PC-9 (cell line): ENCODE measurements at places on chromosomes 12 and 14. TPM values are rescaled to one million over a fixed set of nuclear protein-coding genes. Genes with fewer than 3 reads are reported as not detected.

The SMOC1 gene
- not detected in 2 replicates for total RNA-seq

The RD3L gene
- total RNA-seq: not detected in 2 replicates

The RNASE9 gene
- not detected in 2 replicates for total RNA-seq

The KLRC3 gene
- total RNA-seq: not detected in 2 replicates

The PAPLN gene
- total RNA-seq: 0.15 TPM in 1 of 2 replicates, not detected in the other

The FOXN4 gene
- not detected in 2 replicates for total RNA-seq

The LETMD1 gene
- 81.9 and 87.4 TPM in 2 replicates for total RNA-seq

DNA sequence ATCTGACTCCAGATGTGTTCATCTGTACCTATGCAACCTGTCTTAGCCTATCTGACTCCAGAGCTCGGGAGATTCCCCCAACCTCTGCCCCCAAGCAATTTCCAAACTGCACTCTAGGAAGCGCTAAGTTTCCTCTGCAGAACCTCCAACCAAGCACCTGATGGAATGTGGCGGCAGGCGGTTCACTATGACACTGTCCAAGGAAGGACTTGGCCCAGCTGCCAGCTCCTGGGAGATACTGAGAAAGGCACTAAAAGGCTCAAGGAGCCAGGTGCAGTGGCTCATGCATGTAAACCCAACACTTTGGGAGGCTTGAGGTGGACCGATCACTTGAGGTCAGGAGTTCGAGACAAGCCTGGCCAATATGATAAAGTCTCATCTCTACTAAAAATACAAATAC, 244.0 kb downstream of the BCL11B start:
- DNase-seq: no peak

- DNase-seq: no peak
These were observed 34.2 kb upstream of the RNASE1 start for GRCh38 chr14:20836668-20837338.

GRCh38 chr14:104464907-104465306, 114.7 kb upstream of the C14orf180 start:
- DNase-seq: no peak

- no peak for DNase-seq
These were observed 202.8 kb upstream of the DIO3 start for GRCh38 chr14:101358320-101359125.

DNA sequence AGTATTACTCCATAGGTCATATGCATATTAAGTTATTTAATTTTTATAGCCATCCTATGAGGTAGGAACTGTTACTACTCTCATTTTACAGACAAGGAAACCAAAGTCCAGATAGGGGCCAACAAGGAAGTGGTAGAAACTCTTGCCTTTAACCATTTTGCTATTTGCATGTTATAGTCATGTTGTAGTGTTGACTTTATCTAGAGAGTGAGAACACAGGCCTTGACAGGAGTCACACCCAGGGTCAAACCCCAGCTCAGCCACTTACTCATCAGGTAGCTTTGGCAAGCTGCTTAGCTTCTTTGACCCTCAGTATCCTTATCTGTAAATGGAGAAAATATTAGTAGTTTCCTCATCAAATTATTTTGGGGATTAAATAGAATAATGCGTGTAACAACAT, 156.2 kb downstream of the CAND1 start:
- DNase-seq: no peak

DNA sequence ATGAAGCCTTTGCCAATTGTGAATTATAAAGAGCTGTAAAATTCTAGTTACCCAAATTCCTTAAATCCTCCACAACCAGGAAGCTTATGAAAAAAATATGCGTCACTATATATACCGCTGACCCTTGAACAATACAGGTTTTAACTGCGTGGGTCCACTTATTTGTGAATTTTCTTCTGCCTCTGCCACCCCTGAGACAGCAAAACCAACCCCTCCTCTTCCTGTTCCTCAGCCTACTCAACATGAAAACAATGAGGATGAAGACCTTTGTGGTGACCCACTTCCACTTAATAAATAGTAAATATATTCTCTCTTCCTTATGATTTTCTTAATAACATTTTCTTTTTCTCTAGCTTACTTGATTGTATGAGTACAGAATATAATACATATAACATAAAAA, 42.2 kb downstream of the CMKLR1 start:
- DNase-seq: no peak

DNA sequence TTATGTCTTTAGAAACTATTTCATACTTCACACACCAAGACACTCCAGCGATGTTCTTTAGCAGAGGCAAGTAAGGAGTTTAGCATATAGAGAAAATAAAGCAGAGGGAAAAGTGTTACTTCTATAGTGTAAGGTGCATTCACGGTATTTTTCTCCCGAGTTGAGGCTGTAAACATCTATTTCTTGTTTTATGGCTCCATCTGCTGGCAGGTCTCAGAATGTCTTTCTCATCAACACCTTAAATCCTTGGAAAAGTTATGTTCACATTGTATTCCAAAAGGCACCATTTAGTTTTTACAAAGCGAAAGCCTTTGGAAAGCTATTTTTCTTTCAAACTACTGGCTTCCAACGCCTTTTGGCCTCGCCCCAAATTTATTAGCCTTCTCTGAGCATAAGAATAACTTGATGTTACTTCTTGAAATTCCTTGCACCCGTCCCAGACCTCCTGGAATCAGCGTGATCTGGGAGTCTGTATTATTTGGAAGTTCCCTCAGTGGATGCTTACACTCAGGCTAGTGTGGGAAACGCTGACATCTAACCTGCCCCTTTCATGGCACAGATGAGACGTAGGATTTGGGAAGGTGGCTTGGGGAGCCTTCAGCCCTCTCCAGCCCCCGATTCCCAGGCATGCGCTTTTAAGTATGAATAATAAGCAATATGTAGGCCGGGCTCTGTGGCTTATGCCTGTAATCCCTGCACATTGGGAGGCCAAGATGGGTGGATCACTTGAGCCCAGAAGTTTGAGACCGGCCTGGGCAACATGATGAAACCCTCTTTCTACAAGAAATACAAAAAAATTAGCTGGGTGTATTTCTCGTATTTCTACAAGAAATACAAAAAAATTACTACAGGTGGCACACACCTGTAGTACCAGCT, 1.9 kb upstream of the PIWIL1 start:
- no peak for DNase-seq

DNA sequence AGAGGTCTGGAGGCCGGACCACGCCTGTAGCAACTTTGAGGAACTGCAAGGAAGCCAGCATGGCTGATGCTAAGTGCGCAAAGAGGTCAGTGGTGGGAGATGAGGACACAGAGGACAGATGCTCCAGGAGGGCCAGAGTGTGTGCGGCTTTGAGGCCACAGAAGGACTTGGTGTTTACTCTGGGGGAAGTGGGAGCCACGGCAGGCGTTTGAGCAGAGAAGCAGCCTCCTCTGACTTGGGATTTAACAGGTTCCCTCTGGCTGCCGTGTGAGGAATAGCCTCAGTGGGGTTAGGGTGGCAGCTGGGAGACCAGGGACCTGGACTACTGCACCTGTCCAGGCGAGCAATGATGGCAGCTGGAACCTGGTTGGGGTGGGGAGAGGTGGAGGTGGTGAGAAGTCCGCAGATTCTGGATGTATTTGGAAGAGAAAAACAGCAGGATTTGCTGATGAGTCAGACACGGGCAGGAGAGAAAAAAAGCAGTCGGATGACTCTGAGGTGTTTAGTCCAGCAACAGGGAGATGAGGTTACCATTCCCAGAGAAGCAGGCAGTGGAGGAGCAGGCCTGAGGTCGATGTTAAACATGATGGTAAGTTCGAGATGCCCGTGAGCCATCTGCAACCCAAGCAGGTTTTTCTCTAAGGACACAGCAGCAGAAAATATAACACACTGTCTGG, 143.5 kb downstream of the SCARB1 start:
- DNase-seq: peak; percentile 81

DNA sequence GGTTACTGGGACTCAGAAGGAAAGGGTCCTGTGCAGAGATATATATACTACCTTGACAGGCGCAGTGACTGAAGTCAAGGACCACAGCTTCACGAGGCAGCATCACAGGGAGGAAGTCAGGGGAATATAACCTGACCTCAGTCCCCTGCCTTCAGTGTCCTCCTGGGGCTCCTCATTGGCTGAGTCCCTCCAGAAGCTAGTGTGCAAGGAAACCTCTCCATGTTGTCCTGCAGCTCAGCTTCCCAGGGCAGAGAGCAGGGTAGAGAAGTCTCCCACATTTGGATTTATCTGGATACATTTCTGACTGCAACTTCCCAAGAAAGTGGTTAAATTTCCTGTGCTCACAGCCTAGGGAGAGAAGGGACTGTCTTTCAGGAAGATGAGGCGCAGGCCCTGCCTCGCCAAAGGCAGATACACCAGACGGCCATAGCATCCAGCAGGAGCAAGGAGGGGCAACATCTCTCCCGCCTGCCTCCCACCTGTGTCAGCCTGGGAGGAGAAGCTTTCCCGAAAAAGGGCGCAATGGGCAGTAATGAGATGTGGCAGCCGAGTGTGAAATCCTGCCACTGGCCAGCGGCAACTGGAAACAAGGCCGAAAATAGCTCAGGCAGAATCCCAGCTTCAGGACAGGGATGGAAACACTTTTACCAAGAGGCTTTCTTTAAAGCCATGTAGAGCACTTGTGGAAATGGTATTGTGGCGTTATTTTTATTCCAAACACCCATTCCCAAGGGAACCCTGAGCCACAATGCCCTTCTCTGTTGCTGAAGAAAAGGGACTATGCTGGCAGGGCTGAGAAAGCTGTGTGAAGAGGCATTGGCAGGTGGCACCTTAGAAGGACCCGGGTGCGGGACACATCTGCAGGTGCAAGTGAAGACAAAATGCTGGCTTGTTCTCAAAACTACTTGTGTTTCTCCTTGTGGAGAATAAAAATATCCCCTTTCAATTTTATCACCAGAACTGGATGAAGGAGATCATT, 54.9 kb upstream of the HIF1A start:
- no peak for DNase-seq

DNA sequence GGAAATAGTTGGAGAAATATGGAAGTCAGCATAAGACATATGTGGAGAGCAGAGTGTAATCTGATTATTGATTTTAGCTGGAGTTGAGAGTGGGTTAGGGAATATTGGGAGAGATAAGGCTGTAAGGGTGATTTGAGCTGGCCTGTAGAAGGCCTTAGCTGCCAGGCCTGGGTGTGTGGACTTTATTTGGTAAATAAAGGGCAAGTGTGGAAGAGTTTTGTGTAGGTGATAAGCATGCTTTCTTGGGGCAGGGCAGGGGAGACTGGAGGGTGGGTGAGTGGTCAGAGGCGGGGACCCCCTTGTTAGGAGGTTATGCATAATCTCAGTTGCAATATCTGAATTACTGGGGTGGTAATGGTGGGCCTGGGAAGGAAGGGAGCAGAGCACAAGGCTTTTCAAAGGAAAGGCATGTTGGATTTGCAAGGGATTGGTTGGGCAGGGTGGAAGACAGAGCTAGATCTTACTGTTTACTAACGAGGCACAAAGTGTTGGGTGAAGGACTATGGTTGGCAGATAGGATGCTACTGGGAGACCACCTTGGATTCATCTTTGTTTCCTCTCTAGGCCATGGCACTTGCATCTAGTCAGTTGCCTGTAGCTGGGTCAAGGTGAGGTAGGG, 5.5 kb downstream of the KHNYN start:
- no peak for DNase-seq

DNA sequence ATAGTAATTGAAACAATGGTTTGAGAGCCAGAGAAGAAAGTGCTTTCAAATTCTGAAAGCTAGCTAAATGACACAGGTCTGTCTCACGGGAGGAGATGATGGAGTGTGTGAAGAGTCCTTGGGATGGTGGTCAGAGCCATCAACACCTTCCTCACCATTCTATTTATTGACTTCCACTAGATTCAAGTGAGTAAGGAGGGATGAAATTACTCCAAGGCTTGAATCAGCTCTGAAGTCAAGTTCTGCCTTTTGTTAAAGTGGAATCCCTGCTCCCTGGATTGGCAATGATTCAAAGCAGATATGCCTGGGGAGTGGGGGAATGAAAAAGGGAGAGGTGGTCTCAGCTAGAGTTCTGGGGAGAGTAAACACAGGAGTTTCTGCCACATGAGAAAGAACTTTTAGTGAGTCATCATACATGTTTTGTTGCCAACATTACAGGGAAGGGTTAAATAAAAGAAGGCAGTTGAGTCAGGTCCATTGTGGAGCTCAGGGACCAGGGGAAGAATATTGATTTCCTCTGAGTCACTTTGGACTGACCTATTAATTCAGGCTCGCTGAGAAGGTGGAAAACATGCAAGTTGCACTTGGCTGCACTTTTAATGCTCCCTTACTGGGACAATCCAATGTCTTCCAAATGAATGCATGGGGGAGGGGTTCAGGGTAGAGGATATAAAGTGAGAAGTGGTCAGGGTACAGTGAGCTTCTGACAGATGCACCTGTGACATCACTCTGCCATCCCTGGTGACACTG, 142.7 kb downstream of the TBX5 start:
- no peak for DNase-seq

DNA sequence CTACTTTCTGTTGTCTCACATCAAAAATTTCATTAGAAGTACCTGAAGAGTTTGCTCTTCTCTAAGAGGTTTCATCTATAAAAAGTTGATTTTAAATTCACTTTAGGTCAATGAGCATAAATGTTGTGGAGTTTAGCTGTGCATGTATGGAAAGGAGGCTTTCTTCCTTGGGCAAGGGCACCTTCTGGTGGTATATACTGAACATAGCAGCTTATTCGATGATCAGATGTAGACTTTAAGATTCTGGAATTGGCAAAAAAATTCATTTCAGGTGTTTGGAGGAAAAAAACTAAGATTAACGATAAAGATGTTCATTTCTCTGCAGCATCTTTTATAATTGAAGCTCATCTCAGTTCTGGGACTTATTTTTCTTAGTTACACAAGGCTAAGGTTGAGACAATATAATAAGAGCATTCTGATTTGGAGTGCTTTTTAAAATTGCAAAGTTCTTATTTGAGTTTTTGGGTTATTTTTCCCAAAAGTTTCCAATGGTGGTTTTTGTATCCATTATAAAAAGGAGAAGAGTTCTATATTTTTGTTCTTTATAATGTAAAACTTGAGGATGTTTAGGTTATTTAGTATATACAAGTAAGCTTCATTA, 46.8 kb downstream of the TMEM117 start:
- DNase-seq: peak; percentile 15

- no peak for DNase-seq
These were observed 25.7 kb downstream of the TSHR start for GRCh38 chr14:80981156-80981555.
